NCI-H1417 treated with DMSO at 0.1 percent for 48 hours (cell line): ENCODE measurements at places on chromosomes 3 and 15.

- no peak for DNase-seq
These were observed 74.3 kb downstream of the LARS2 start for GRCh38 chr3:45462522-45463265.

DNA sequence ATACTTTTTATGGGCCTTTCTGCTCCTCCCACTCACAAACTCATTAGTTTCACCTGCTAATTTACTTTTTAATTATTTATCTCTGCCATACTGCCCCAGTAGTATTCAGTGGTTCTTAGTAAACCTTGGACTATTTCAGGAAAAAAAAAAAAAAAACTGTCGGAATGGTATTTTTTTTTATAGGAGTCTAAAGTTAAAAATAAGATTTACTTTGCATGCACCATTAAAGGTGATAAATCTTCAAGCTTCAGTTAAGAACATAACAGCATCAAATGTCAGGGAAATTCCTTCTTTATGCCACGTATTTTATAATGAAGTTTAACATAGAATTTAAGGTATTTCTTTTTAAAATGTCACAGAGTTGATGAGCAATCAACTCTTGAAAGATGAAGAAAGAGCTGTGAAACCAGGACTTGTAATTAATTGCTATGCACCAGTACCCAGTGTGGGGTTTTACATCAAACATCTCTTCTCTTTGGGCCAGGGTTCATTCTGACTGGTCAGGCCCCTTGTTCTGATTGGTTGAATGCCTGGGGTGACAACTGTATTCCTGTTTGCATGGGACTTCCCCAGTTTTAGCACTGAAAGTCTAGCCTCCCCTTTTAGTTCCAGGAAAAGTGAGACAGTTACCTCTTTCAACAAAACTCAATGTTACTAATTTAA is 40.3 kb upstream of the PTPRG start:
- DNase-seq = no peak

- no peak for DNase-seq
These were observed 67.0 kb upstream of the ABHD2 start for GRCh38 chr15:89021224-89021623.

DNA sequence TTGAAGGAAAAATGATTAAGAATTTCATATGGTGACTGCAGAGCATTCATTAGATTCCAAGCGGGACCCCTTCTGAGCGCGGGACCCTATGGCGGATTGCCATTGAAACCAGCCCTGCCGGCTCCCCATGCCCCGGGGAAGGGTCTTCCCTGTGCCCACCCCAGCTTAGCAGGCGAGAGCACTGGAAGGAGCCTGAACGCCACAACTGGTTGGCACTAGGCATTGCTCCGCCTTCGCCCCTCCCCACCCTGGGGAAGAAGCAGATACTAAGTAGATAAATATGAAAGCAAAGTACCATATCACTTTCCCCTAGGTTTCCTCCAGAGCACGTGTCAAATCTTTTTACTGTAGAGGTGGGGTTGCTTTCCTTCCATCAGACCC is 70.7 kb downstream of the CYP19A1 start:
- DNase-seq = no peak

DNA sequence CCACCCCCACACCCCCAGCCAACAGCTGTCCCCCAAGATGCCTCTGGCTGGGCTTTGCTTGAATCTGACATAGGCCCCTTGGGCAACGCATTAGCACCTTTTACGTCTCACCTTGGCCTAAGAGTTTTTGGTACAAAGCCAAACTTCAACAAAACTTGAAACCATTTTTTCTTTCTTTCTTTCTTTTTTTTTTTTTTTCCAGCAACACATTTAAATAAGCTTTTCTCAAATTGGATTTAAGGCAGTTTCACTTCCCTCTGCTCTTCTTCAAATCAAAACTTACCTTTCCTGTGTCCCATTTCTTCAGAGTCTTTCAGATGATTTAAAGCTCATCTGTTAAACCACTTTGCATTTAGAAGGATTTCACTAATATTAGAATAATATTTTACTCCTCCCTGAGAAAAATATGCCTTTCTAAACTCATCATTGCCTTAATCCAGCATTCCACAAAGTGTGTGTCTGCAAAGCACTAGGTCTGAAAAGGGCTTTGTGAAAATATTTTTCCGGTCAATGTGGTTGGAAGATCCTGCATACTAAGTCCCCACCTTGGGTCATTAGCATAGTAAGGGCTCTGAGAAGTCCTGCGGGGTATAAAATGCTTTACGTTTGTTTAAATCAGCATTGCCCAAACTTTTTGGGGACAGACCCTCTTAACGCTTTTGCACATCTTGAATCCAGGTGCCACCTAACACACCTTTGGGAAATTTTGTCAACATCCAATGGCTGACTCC is 217.0 kb downstream of the TLE3 start:
- no peak for DNase-seq

GRCh38 chr15:58490086-58490887 is 58.5 kb downstream of the LIPC start:
- DNase-seq = no peak

DNA sequence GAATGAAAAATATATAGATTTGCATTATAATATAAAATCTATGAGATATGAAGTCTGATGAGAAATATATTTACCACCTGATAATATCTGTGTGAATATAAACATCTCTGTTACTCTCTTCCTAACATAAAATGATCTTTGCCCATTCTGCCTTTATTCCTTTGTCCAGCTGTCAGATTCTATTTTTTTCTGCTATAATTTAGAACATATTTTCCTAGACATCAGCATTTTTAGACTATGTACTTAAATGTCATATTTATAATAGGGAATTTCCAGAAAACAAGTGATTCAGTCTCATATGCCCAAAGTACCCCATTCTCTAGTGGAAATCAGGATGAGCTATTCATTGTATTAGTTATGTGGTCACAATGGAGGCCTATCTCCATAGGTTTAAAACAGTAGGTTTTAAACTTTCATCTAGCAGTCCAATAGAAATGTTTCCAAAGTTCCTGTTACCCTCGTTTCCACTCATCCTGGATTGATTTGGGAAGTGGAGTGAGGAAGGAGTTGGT is 83.3 kb downstream of the FILIP1L start:
- no peak for DNase-seq

- no peak for DNase-seq
These were observed 78.9 kb downstream of the GTF2E1 start for GRCh38 chr3:120821426-120821825.

GRCh38 chr3:51669241-51670052 is 1.6 kb upstream of the TEX264 start:
- DNase-seq = no peak

DNA sequence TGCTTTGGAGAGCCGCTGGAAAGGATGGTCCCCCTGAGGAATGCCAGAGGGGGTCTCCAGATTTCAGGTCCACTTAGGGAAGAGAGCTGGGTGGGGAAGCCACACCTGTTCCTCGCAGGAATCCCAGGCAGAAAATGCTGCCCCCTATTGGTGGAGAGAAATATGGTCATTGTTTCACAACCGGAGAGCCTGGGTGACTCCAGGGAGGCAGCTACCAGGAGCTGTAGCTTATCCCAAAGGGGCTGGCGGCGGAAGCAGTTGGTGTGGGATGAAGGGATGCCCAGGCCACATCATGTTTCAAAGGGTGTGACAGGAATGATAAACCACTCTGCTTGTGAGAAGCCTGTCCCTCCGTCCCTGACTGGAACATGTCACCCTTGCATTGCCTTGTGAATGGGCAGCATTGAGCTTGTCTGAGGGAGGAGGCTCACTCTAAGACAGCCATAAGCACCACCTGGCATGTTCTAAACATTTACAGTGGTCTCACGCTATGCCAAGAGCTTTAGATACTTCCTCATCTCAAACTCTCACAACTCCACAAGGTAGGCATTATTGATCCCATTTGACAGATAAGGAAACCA is 34.5 kb downstream of the POMGNT2 start:
- DNase-seq = no peak

DNA sequence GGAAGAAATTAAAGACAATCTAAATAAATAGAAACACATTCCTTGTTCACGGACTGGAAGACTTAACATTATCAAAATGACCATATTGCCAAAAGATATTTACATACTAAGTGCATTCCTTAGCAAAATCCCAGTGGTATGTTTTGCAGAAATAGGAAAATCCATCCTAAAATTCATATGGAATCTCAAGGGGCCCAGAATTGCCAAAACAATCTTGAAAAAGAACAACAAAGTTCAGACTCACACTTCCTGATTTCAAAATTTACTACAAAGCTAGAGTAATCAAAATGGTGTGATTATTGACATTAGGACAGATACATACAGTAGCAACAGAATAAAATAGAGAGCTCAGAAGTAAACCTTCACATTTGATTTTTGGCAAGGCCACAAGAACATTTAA is 515.5 kb downstream of the OCA2 start:
- DNase-seq = no peak

GRCh38 chr15:91954292-91954691 is 100.8 kb downstream of the SLCO3A1 start:
- no peak for DNase-seq

DNA sequence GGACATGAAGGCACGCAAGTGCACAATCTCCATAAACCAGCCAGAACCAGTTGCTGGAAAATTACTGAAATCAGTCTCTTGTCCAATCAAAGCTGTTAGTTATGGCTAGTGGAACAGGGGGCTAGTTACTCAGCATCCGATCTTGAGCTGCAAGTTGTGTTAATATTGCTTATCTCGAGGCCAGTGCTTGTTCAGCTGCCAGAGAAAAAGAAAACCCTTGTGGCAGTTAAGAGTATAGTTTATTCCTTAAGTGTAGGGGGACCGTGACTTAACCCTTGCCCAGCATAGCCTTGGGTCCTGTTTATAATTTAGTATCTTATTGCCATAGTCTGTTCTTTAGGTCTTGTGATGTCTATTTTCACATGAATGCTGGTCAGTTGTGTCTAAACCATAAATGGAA is 268.5 kb downstream of the CD47 start:
- no peak for DNase-seq

GRCh38 chr3:194133661-194134230 is 2.2 kb upstream of the HES1 start:
- DNase-seq = no peak

GRCh38 chr3:184748219-184749135 is 36.6 kb upstream of the MAGEF1 start:
- DNase-seq = no peak

GRCh38 chr3:14503706-14504065 is 36.5 kb downstream of the GRIP2 start:
- DNase-seq = no peak
